ENCODE measurements at places on chromosomes 13 and 19.

GRCh38 chr13:71149046-71149445 lies 718.0 kb downstream of the DACH1 start:
- DNase-seq: no peak

GRCh38 chr19:47104680-47105079 lies 8.9 kb downstream of the ZC3H4 start:
- no peak for DNase-seq

GRCh38 chr13:99758460-99759162 lies 213.0 kb downstream of the ZIC5 start:
- DNase-seq: no peak

DNA sequence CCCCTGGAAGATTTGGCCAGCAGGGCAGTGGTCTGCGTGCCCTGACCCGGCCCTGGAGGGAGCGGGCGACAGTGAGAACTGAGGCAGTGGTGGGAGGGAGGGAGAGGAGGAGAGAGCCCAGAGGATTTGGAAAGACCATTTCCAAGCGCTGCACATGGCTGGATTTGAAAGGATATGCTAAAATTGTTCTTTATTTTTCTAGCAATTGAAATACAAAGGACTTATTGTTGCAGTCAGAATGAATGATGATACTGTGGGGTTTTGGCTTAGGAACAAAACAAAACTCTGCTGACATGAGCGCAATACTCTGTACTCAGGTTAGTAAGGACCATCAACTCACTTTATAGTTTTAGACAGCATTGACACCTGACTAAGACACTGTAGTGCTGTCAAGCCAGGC lies 69.5 kb downstream of the TNFRSF19 start:
- DNase-seq: no peak

DNA sequence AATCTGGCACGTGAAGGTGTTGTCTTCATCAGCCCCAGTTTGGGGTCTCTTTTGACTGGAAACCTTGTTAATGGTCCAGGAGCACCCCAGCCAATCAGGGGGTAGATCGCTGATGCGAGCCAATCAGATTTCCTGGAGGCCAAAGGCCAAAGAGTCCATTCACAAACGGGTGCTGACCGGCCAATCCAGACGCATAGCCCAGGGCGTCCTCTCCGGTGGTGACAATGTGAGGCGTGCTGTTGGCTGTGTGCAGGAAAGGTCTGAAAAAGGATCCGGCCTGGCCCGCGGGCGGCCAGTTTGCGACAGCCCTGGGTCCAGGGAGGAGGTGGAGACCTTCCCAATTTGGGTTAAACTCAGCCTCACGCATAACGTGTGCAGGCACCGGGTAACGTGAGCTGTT lies 3.1 kb downstream of the MAST3 start:
- DNase-seq: no peak

DNA sequence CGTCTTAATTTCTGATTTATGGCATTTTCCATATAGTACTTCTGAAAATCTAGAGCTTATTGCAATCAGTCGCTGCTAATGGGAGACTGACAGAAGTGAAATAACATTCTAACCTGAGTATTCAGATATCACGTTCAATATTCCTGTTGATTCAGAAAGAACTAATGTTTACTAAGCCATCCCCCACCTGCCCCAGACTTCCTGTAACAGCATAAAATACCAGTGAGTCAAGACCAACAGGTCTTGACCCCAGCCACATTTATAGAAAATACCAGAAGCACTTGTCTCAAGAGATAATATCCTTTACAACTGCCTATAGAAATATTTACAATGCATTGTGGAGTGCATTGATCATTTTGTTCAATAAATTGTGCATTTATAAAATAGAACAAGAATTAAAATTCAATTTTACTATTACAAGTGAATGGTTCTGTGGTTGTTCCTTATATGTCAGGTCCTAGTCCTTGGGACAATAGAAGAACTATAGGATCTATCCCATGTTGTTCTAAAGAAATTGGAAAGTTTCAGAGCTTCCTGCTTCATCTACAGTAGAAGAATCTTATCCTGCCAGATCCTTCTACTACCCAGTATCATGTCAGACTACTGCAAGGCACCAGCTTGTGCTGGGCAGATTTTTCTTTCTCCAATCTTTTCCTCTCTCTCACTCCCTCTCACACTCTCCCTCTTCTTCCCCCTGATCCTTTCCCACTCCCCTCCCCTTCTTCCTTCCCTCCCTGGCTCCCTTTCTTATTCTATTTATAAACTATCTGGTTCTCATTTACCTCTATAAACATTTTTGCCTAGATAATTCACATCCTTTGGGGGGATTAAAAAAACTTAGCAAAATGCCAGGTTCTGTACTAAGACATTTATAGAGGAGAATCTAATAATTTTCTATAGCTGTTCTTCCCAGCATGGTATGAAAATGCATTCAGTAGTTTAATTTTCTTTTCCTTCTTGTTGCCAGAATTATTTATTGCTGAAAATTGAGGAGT lies 629.9 kb downstream of the DIAPH3 start:
- DNase-seq: no peak

GRCh38 chr13:104461049-104461448 lies 1394.8 kb upstream of the SLC10A2 start:
- DNase-seq: no peak

DNA sequence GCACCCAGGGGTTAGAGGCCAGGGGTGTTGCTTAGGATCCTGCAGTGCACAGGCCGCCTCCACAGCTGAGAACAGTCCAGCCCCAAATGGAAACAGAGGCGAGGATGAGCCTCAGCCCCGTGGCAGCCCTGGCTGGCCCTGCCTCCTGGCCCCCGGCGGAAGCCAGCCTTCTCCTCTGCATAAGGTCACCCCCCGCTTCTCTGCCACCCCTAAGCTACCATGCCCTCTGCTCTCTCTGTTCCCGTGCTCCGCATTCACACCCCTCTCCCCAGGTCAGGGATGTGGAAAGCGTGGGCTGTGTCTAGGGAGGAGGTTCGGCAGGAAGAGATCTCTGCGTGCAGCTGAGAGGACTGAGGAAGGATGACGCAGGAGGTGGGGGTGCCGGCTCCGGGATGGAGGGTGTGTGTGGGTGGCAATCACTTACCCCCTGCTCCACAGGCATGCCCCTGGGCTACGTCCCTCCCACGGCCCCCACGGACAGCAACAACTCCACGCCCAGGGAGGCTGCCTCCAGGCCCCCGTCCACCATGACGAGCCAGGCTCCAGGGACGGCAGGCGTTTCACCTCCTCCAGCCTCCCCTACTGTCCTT lies 6.0 kb downstream of the SSC5D start:
- DNase-seq: peak; percentile 29

- DNase-seq: no peak
These were observed 11.8 kb upstream of the CD70 start for GRCh38 chr19:6602729-6603114.

DNA sequence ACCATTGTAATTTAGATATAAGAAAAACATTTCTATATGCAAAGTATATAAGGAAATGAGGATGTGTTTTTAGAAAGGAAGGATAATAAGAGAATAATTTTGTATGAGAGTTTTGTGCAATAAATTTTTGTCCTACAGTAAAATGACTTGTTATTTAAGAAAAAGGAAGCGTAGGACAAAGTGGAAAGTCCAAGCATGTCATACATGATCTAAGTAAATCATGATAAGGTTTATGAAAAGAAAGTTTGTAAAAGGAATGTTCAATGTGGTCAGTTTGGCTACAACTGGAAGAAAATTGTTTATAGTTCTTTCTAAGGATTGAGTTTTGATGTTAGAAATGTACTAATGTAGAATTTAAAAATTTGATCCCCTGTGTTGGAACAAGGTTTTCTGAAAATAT lies 222.3 kb downstream of the KATNAL1 start:
- no peak for DNase-seq

DNA sequence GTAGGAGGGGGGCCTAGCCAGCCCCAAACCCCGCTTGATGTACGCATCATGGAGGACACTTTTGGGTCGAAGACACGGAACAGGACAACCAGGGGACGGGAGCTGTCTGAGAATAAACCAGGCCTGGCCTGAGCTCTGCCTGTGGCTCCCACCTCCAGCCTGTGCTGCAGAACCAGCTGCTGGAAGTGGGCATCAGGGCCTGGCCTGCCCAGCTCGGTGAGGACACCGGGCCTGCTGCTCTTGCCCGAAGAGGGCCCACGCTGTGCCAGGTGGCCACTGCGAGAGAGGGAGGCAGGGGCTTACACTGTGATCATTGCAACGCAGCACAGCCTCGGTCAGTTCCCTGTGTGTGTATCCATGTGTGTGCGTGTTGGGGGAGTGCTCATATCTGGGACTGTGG lies 34.6 kb downstream of the CEBPG start:
- no peak for DNase-seq

DNA sequence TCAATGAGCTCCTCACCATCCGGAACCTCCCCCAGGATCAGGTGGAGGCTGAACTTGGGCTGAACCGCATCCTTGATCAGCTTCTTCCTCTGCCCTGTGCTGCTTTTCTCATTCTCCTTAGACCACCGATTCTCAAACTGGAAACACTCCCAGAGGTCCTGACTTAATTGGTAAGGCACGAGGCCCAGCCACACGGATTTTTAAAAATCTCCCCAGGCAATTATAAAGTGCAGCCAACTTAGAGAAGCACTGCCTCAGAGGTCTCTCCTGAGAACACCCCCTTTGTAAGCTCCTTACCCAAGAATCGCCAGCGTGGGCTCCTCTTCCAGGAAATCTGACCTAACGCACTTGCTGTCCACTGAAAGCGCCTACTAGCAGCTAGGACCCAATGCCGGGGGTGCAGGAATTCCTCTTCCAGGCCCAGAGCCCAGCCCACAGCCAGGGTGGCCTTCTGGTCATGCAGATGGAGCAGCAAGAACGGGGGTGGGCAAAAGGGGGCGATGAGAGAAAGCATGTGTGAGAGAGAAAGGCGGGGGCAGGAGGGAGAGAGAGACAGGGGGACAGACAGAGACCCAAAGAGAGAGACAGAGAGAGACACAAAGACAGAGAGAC lies 66.9 kb upstream of the CACNA1A start:
- no peak for DNase-seq

GRCh38 chr13:108760541-108760940 lies 131.1 kb downstream of the MYO16 start:
- no peak for DNase-seq

GRCh38 chr19:55248704-55249103 lies 10.1 kb downstream of the PPP6R1 start:
- DNase-seq: no peak

DNA sequence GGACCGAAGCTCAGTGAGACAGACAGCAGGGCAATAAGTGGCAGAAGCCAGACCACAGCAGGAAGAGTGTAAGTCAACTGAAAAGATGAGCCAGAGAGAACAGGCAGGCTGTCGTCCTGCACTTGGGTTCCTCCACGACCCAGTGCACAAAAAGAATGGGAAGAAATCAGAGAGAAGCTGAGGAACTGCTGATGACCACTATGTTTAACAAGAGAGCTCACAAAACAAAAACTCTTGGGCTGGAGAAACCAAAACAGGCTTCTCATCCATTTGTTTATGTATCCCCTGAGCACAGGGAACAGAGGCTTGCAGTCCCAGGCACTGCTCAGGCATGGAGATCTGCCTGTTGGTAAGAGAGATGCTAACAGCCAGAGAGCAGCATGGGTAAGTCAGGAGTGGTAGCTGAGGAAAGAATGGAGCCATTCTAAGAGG lies 14.0 kb downstream of the AKAP8L start:
- no peak for DNase-seq

GRCh38 chr13:100532836-100533435 lies 55.7 kb downstream of the GGACT start:
- no peak for DNase-seq

DNA sequence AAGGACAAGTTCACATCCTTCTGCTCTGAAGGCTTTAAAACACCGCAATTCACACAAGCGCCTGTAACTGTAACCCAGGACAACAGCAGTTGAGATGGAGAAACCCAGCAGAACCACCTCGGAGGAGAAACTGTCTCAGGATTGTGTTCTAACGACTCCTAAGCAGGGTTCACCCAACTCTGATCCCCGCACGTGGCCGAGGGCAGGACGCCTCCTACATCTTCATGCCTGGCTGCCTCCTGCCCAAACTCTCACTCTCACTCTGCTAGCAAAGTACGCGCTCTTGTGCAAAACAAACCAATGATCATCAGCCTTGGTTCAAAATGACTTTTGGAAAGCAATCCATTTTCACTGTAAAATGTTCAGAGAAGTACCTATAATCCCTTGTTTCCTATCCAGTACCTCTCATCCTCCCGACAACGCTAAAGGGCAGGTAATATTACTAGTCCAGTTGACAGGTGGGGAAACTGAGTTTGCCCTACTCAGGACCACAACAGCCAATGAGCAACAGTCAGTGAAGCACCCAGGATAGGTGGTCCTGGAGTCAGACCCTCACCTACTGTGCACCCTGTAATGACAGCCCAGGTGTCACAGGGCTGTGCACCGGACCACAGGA lies 25.6 kb downstream of the EPS15L1 start:
- no peak for DNase-seq

DNA sequence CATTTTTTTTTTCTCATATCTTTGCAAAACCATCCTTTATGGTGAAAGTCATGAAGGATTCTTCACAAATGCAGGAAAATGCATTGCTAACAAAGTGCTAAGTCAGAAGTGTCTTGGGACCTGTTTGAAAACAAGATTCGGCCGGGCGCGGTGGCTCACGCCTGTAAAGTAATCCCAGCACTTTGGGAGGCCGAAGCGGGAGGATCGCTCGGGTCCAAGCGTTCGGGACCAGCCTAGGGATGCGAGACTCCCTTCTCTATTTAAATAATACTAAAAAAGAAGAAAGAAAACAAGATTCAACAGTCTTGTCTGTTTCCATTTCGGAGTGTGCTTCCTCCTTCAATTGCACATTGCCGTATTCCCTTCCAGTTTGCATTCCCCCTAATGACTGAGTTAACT lies 819 bp downstream of the EID2B start:
- no peak for DNase-seq

GRCh38 chr19:28881616-28882015 lies 331.3 kb downstream of the UQCRFS1 start:
- DNase-seq: no peak

GRCh38 chr19:48338802-48339503 lies 13.6 kb downstream of the EMP3 start:
- no peak for DNase-seq

DNA sequence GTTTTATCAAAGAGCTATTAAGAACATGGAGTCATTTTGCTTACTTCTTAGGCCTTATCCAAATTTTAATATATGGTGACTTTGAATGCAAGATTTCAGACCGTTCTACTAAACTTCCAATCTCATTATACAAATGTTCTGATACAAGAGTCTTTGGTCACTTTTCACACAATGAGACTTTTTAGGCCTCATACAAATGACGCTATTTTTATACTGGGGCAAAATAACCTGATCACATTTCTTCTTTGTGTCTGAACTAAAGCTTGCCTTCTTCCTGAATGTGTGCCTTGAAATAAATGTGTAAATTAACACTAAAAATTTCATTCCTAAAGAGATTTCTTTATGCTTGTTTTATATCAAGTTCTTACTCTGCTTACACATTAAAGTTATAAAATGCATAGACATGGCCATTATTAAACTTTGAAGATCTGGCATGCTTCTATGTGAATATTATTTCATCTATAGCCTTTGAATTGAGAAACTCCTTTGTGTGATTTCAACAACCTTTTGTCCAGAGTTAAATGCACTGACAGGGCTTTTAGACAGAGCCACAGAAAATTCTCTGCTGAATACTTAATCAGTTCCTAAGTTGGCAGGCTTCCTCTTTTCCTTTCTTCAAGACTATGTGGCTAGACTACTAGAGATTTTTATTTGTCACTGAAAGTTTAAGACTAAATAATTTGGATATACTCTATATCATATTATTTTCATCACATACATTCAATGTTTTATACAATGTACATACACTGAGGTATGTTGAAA lies 86.1 kb downstream of the EDNRB start:
- DNase-seq: peak; percentile 78

GRCh38 chr19:492091-492531 lies 4.2 kb upstream of the MADCAM1 start:
- no peak for DNase-seq

- no peak for DNase-seq
These were observed 21.9 kb downstream of the ZSWIM4 start for GRCh38 chr19:13817018-13817614.

All from inflammatory macrophage (primary cell).